ENCODE measurements at places on chromosomes 16 and 17. TPM values are rescaled to one million over a fixed set of nuclear protein-coding genes. Genes with fewer than 3 reads are reported as not detected.

GRCh38 chr17:49407981-49408501, 6.6 kb downstream of the PHB1 start:
- peak; percentile 77 for DNase-seq

- no peak for DNase-seq
Measured at GRCh38 chr16:22970209-22970865, 156.4 kb downstream of the HS3ST2 start.

GRCh38 chr17:78048346-78049292, 79.9 kb downstream of the TMC6 start:
- no peak for DNase-seq

DNA sequence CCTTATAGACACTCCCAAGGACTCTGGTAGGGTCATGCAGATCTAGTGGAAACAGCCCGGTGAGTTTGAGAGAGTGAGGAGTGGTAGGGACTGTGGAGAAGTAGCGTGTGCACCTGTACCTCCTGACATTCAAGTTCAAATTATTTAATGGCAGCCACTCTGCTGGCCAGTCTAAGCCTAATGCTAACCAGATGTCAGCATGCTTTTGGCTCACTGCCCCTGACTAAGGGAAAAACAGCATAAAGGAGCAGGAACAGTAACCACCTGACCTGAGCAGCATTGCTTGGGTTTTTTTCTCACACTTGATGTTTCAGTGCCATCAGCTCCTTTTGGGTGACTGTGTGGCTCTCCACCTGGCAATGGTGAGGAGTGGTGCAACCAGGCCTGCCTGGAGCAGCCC, 23.8 kb upstream of the SLC12A3 start:
- DNase-seq = no peak

DNA sequence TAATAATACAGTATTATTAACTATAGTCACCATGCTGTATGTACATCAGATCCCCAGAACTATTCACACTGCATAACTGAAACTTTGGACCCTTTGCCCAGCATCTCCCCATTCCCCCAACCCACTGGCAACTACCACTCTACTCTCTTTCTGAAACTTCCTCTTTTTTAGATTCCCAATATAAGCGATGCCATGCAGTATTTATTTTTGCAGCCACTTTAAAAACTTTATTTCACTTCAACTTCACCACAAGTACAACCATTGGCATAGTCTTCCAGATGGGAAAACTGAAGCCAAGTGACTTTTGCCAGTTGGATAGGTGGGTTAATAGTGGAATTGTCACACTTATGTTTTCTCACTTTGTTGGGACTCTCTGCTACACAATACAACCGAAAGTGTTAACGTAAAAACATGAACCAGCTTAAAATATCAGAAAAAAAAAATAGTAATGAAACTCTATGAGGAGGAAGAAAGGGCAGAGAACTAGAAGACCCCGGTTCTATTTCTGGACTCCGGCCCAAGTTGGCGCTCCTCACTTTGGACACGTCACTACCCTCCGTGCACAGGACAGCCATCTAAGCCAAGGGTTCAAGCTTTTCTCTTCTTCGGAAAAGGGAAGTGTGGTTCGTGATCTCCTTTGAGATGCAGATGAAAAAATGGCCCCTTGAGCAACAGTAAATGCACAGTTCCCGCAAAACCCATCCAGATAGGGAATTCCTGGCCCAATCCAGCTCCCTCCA, 743 bp downstream of the SHCBP1 start:
- DNase-seq = no peak

Gene C16orf90
- total RNA-seq = not detected

GRCh38 chr16:73279451-73279850, 231.5 kb upstream of the ZFHX3 start:
- DNase-seq = no peak

Gene SDR42E2
- not detected for total RNA-seq

DNA sequence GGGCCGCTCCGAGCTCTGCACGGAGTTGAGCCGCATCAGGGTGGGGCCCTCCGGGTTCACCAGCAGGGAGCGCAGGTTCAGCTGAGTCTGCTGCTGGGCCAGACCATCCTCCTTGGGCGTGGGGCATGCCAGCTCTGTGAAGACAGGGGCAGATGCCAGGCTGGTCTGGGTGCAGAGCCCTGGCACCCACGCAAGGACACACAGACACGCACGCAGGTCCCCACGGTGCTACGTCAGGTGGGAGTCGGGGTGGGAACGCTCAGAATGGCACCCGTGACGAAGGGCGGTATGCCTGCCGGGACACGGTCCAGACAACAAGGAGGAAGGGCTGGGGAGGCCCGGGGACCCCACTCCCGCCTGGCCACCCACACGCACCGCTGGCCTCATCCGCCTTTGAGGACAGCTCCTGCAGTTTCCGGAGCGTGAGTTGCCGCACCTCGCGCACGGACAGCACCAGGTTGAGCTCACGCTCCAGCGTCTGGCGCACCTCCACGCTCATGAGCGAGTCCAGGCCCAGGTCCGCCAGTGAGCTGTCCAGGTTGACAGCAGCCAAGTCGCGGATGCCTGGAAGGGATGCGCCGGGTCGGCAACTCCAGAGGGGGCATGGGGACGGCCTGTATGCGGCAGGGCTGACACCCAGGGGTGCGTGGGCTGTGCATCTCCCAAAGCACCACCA, 15.3 kb upstream of the DUS1L start:
- DNase-seq = no peak

DNA sequence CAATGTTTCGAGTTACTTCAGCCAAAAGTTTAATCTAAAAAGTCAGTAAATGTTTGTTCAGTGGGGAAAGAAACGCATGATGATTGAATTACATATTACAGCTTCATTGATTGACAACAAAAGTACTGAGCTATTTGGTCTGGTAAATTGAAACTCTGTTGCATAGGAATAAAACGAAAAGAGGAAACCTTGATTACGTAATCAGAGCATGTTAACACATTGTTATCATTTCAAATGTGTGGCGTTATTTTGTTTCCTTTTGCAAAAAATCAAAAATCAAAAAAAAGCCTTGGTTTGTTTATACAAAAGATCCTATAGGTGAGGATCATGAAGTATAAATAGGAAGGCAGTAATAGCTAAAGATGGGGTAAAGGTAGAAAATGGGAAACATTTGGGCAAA, 19.5 kb upstream of the CA10 start:
- DNase-seq = no peak

Gene C16orf46
- 0.41 TPM for total RNA-seq

DNA sequence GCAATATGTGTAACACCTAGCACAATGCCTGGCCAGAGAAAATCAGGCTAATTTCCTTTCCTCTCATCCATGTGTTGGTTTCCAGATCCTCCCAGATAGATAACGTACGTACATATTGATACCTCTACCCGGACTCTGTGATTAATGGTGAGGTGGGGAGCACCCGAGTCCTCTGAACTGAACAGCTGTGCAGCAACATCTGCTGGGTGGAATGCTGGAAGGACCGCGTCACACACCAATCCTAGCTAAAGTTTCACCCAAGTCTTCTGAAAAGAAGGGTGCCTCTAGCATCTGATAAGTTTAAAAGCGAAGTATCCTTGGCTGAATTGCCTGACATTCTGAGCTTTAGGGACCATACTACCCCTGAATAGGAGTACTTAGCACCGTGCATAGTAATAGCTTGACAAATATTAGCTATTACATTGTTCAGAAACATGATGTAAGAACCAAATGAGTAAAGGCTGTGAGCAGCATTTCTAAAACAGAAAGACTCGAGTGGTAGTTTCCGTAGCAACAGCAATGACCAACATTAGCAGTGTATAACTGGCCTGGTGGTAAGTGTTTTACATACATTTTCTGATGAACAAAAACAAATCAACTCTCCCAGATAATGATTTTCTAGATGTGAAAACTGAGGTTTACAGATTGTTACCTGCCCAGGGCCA, 91.4 kb downstream of the SYCE1L start:
- no peak for DNase-seq

Gene PRCD
- total RNA-seq = not detected

- DNase-seq = no peak
Measured at GRCh38 chr16:51031598-51031997, 119.5 kb downstream of the SALL1 start.

Gene RHBDF1
- 0.52 TPM for total RNA-seq

GRCh38 chr16:68070249-68070730, 14.9 kb upstream of the NFATC3 start:
- DNase-seq = no peak

Gene BICDL2
- total RNA-seq = 0.20 TPM

Gene RTN4RL1
- 1.0 TPM for total RNA-seq

Gene IL21R
- total RNA-seq = 101 TPM
